ENCODE measurements at places on chromosomes 2 and 18. TPM values are rescaled to one million over a fixed set of nuclear protein-coding genes. Genes with fewer than 3 reads are reported as not detected.

Gene SKOR2
- total RNA-seq, result not detected

Gene CASP8
- total RNA-seq, result 31.1 TPM

Gene ARHGEF4
- 11.0 TPM for total RNA-seq

Gene RAB6D
- total RNA-seq, result not detected

Gene MDH1B
- total RNA-seq, result 1.2 TPM

Gene ERMN
- total RNA-seq, result not detected

Gene SLC5A7
- total RNA-seq, result not detected

Gene KCNS3
- total RNA-seq, result 1.4 TPM

Gene ST8SIA5
- total RNA-seq, result not detected

Gene UGT1A5
- 0.09 TPM for total RNA-seq

Gene CAVIN2
- total RNA-seq, result 45.9 TPM

Gene SCG2
- total RNA-seq, result 0.94 TPM

Gene PDCD1
- 0.02 TPM for total RNA-seq

Gene GFPT1
- 23.5 TPM for total RNA-seq

Gene CNDP1
- not detected for total RNA-seq

Measured in A549 treated with AZD2906 at 1 μM for 4 hours (cell line).